Stimulated activated CD8-positive, alpha-beta memory T cell treated with anti-CD3 and anti-CD28 coated beads, Interleukin-12 subunit alpha, Interleukin-12 subunit beta, amount 100 ng/mL, for 4 hours (primary cell): ENCODE measurements at places on chromosomes 11 and 22.

- DNase-seq: no peak
Measured at GRCh38 chr22:29379258-29379657, 9.1 kb downstream of the AP1B1 start.

DNA sequence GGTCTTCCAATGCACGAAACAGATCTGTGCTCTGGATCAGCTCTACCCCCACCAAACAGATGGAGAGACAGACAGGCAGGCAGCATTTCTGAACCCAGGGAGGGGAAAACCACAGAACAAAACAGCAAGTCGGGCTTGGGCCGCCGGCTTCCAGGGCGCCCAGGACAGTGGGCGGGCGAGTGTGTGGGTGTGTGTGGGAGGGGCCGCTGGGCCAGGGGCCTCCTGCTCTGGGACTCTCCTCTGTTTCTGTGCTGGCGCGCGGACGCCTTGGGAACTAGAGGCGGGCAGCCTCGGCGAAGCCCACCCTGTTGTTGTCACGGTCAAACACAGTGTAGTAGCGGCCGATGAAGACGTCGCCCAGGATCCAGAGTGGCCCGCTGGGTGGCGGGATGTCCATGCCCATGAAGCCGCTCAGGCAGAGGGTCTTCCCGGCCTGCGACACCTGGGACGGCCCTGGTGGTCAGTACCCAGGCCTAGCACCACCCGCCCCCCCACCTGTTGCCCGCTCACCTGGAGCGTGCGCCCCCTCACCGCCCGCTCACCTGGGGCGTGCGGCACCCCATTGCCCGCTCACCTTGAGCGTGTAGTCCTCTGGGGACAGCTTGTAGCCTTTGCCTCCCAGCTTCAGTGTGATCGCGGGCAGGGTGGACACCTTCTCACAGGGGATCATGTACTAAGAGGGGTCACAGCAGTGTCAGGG lies 3.0 kb upstream of the IFITM10 start:
- DNase-seq: no peak

GRCh38 chr11:111120161-111120560 lies 125.4 kb upstream of the POU2AF2 start:
- no peak for DNase-seq

DNA sequence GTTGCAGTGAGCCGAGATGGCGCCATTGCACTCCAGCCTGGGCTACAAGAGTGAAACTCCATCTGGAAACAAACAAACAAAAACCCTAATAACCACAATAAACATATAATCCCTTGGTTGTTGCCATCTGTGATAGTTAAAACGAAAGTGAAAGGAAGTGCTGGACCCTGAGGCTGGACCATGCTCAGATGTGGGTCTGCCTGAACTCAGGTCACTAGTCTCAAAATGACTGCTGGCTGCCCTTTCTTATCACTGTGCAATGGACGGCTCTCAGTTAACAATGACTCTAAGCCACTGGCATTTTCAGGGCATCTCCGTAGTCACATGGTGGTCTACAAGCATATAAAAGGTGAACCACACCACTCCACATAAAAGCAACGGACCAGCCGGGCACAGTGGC lies 48.2 kb upstream of the FTH1 start:
- DNase-seq: no peak

DNA sequence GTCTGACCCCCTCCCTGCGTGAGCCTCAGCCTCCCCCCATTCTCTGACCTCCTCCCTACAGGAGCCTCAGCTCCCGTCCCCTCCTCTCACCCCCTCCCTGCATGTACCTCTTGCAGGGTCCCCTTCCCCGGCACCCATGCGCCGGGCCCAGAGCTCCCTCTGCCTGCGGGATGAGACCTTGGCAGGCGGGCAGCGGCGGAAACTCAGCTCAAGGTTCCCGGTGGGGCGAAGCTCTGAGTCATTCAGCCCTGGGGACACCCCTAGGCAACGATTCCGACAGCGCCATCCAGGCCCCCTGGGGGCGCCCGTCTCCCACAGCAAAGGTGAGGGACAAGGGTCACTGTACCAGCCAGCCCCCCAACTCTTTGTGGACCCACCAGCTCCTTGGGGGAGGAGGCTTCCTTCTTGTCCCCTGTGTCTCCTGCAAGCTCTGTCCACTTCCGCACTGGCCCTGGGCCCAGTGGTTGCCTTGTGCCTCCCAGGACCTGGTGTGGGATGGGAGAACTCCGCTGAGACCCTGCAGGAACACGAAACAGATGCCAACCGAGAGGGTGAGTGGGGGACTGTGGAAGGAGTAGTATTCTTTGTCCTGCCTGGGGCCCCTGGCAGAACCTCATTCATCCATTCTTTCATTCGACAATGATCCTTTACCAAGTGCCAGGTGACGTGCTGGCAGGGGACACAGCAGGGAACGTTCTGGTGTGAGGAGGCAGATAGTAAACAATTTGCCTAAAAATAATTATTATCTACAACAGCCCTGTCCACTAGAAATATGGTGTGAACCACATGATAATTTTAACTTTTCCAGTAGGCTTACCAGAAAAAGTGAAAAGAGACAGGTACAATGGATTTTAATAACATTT lies 3.7 kb upstream of the RPS6KA4 start:
- DNase-seq: no peak

- DNase-seq: no peak
Measured at GRCh38 chr11:16167706-16168487, 188.4 kb downstream of the SOX6 start.

GRCh38 chr11:45058647-45058950 lies 87.8 kb upstream of the PRDM11 start:
- no peak for DNase-seq

- no peak for DNase-seq
Measured at GRCh38 chr11:66335531-66336233, 552 bp downstream of the RIN1 start.
